ENCODE measurements at places on chromosomes 12 and 14.

DNA sequence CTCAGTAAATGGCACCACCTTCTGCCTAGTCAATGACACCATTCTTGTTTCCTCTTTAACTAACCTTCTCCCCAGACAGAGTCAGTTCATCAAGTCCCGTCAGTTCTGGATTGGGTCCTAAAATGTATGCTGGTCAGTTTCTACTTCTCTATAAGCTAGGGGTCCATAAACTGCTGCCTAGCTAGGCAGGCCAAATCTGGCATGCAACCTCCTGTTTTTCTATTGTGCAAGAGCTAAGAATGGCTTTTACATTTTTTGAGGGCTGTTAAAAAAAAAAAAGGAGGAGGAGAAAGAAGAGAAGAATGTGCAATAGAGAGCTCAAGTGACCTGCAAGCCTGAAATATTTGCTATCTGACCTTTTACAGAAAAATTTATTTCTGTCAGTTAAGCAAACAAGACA lies 6.4 kb upstream of the TMED10 start:
- no peak for DNase-seq

- no peak for DNase-seq
Measured at GRCh38 chr14:24631749-24632335, 2.1 kb downstream of the GZMB start.

GRCh38 chr14:52058341-52058740 lies 10.5 kb downstream of the NID2 start:
- DNase-seq: no peak

DNA sequence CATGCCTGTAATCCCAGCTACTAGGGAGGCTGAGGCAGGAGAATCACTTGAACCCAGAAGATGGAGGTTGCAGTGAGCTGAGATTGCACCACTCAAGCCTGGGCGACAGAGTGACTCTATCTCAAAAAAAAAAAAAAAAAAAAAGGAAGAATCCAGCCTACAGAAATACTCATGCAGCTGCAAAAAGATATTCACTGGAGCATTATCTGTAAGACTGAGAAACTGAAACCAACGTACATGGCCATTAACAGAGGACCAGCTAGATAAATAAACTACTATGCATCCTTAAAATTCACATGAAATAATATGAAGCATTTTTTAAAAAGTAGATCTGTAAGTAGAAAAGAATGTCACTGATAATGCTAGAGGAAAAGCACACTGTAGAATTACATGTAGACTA lies 3.5 kb downstream of the SLC7A7 start:
- no peak for DNase-seq

GRCh38 chr14:84129941-84130340 lies 1400.0 kb upstream of the FLRT2 start:
- no peak for DNase-seq

GRCh38 chr14:54688229-54688628 lies 121.3 kb downstream of the SAMD4A start:
- no peak for DNase-seq

GRCh38 chr12:111976291-111976690 lies 36.7 kb downstream of the TMEM116 start:
- no peak for DNase-seq

DNA sequence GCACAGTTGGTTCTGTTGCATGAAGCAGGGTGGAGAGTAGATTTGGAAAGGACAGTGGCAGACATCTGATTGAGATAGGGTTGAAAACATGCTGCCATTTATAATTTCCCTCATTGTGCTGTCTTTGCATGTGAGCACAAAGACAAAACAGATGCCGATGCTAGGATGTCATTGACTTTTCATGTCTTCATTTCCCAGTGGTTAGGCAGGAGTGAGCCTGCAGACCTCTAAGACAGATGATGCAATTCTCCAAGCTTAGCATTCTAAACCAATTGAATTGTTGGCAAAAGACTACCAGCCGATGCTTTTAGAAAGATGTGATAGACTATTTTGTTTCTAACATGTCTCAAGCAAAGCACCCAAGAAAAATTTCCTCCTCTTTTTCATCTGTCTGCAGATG lies 37.1 kb upstream of the PELI2 start:
- no peak for DNase-seq

- DNase-seq: no peak
Measured at GRCh38 chr12:132329036-132329719, at the start of gene GALNT9. TSS of gene GALNT9 (minus strand) at chr12:132329589. CDS start at chr12:132329203, 386 bp downstream.

GRCh38 chr12:94615260-94616181 lies 34.8 kb downstream of the TMCC3 start:
- no peak for DNase-seq

Measured in T-helper 1 cell (primary cell).